Mesangial cell (primary cell): ENCODE measurements at places on chromosomes 13 and 19. TPM values are rescaled to one million over a fixed set of nuclear protein-coding genes. Genes with fewer than 3 reads are reported as not detected.

Gene VSIG10L
- total RNA-seq: 0.33 and 0.76 TPM in 2 replicates

Gene UGGT2
- 16.2 and 18.4 TPM in 2 replicates for total RNA-seq

Gene CDX2
- not detected in 2 replicates for total RNA-seq

Gene CYP2A7
- not detected in 2 replicates for total RNA-seq

Gene RGCC
- 1.6 and 2.0 TPM in 2 replicates for total RNA-seq

Gene MCEMP1
- not detected in 2 replicates for total RNA-seq

Gene TMEM59L
- 0.16 and 1.3 TPM in 2 replicates for total RNA-seq

Gene AZU1
- total RNA-seq: not detected in 2 replicates

Gene APOC4
- total RNA-seq: not detected in 2 replicates

Gene FFAR2
- not detected in 2 replicates for total RNA-seq

Gene SLAIN1
- 11.8 and 16.3 TPM in 2 replicates for total RNA-seq

Gene SULT2B1
- total RNA-seq: 0.25 TPM in 1 of 2 replicates, not detected in the other

Gene RXFP2
- total RNA-seq: not detected in 2 replicates

Gene MAP2K7
- 11.7 and 17.7 TPM in 2 replicates for total RNA-seq

Gene ZNF536
- 0.33 and 0.38 TPM in 2 replicates for total RNA-seq

Gene MEIOSIN
- not detected in 2 replicates for total RNA-seq

Gene UTP14C
- 5.2 and 6.1 TPM in 2 replicates for total RNA-seq

Gene ZNF582
- total RNA-seq: 2.0 and 6.1 TPM in 2 replicates

Gene TTC9B
- total RNA-seq: not detected in 2 replicates

Gene ZNF573
- total RNA-seq: 1.1 and 3.2 TPM in 2 replicates

Gene POGLUT2
- total RNA-seq: 29.5 and 78.8 TPM in 2 replicates

Gene PPP1R37
- total RNA-seq: 46.3 and 64.8 TPM in 2 replicates

Gene ZNF154
- total RNA-seq: 0.98 and 2.2 TPM in 2 replicates

Gene PALM
- total RNA-seq: 6.0 and 75.6 TPM in 2 replicates

Gene EPSTI1
- 1.1 and 6.8 TPM in 2 replicates for total RNA-seq

Gene IZUMO2
- total RNA-seq: not detected in 2 replicates

Gene SIAH3
- 0.16 and 0.38 TPM in 2 replicates for total RNA-seq

Gene CEACAM5
- total RNA-seq: not detected in 2 replicates

Gene C19orf85
- not detected in 2 replicates for total RNA-seq

Gene ZNF556
- total RNA-seq: 0.16 TPM in 1 of 2 replicates, not detected in the other

Gene ZIC5
- under 0.01 TPM in 1 of 2 replicates, not detected in the other for total RNA-seq

Gene RASGRP4
- total RNA-seq: not detected in 2 replicates

Gene ADAT3
- total RNA-seq: 7.0 and 8.6 TPM in 2 replicates

Gene SIGLECL1
- total RNA-seq: not detected in 2 replicates

Gene FGF9
- 0.51 TPM in 1 of 2 replicates, not detected in the other for total RNA-seq

Gene KLK6
- total RNA-seq: 0.33 and 1.3 TPM in 2 replicates

Gene LGALS7B
- total RNA-seq: 3.5 TPM in 1 of 2 replicates, not detected in the other

Gene CEACAM6
- not detected in 2 replicates for total RNA-seq

Gene ZNF208
- total RNA-seq: under 0.01 and 0.13 TPM in 2 replicates

Gene KLF1
- total RNA-seq: not detected in 2 replicates

Gene SLC7A1
- 44.7 and 54.4 TPM in 2 replicates for total RNA-seq

Gene ERICH4
- total RNA-seq: not detected in 2 replicates

Gene NAXD
- total RNA-seq: 17.4 and 26.7 TPM in 2 replicates

Gene ARL11
- total RNA-seq: not detected in 2 replicates

Gene MLLT1
- total RNA-seq: 29.8 and 40.4 TPM in 2 replicates

Gene HSH2D
- total RNA-seq: not detected in 2 replicates

Gene SYNGR4
- total RNA-seq: 0.51 TPM in 1 of 2 replicates, not detected in the other

Gene UFM1
- 18.1 and 22.5 TPM in 2 replicates for total RNA-seq

Gene SIGLEC7
- total RNA-seq: not detected in 2 replicates
